ENCODE measurements at places on chromosomes 4 and X. TPM values are rescaled to one million over a fixed set of nuclear protein-coding genes. Genes with fewer than 3 reads are reported as not detected.

The CLDN34 gene
- not detected for total RNA-seq

The PDHA2 gene
- total RNA-seq, result not detected

The MEPE gene
- total RNA-seq, result not detected

GRCh38 chr4:168853770-168854169 lies 156.3 kb downstream of the CBR4 start:
- H3K27ac ChIP-seq, result no peak overlapping the region
- H3K27me3 ChIP-seq, result no peaks in the 10 kb centered on the region
- H3K4me1 ChIP-seq, result no peaks in the 10 kb centered on the region
- H3K4me3 ChIP-seq, result no peak overlapping the region

GRCh38 chr4:176443117-176443516 lies 123.4 kb downstream of the SPCS3 start:
- H3K27ac ChIP-seq, result no peak overlapping the region
- no peak overlapping the region for H3K4me3 ChIP-seq
- no peaks in the 10 kb centered on the region for H3K36me3 ChIP-seq
- no peaks in the 10 kb centered on the region for H3K4me1 ChIP-seq

DNA sequence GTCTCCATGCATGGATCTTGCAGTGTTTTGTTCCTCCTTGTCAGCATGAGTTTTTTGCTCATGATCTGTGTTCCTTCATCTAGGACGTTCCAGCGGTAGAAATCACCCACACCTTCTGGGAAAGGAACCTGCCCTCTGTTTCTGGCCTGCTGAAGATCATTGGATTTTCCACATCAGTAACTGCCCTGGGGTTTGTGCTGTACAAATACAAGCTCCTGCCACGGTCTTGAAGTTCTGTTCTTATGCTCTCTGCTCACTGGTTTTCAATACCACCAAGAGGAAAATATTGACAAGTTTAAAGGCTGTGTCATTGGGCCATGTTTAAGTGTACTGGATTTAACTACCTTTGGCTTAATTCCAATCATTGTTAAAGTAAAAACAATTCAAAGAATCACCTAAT lies 88.2 kb downstream of the MAOA start:
- no peak for DNase-seq
- H3K4me3 ChIP-seq, result no peak overlapping the region
- no peaks in the 10 kb centered on the region for H3K4me1 ChIP-seq
- no peaks in the 10 kb centered on the region for H3K36me3 ChIP-seq

- H3K4me3 ChIP-seq, result no peak overlapping the region
- H3K4me1 ChIP-seq, result no peaks in the 10 kb centered on the region
- DNase-seq, result no peak
Measured at GRCh38 chr4:2254665-2255500, 7.0 kb downstream of the MXD4 start.

DNA sequence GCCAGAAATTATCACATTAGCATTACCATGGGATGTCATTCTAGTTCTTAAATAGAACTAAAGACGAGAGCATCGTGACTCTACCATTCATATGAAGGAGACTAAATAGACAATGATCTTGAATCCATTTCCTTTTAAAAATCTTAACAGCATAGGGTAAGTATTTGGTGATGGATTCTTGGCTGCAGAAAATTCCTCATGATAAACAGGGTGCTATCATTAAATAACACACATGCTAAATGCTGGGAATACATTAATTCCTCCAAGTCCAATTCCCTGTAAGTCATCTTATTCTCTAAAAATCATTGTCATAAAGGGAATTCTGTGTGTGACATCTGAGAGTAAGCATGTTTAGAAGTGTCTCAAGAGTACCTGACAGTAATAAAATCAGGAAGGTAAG lies 470.4 kb upstream of the MAGEB2 start:
- no peaks in the 10 kb centered on the region for H3K27me3 ChIP-seq

- no peaks in the 10 kb centered on the region for H3K4me1 ChIP-seq
- no peak overlapping the region for H3K27ac ChIP-seq
- no peak for DNase-seq
- H3K27me3 ChIP-seq, result no peaks in the 10 kb centered on the region
- H3K4me3 ChIP-seq, result no peak overlapping the region
Measured at GRCh38 chr4:176437756-176438155, 118.0 kb downstream of the SPCS3 start.

GRCh38 chrX:19747652-19748610 lies 139.5 kb downstream of the SH3KBP1 start:
- peaks cover 97% of the 10 kb centered on the region for H3K4me1 ChIP-seq
- peak; percentile 84 for DNase-seq
- H3K27ac ChIP-seq, result peak overlapping the region; percentile 80
- no peaks in the 10 kb centered on the region for H3K36me3 ChIP-seq
- H3K4me3 ChIP-seq, result peak overlapping the region; percentile 13

The TASL gene
- 2.1 TPM for total RNA-seq

The RADX gene
- total RNA-seq, result 8.0 TPM

The COL4A5 gene
- total RNA-seq, result not detected

The SPATA4 gene
- total RNA-seq, result not detected
